ENCODE measurements at places on chromosomes 2 and 18.
A peak's percentile ranks its signal among the peaks of the same experiment; 100 is the strongest.

GRCh38 chr2:43246641-43247040 is 20.2 kb upstream of the ZFP36L2 start:
- DNase-seq, result no peak

- no peak for DNase-seq
Observed at GRCh38 chr2:112798979-112799975, 15.0 kb upstream of the IL1A start.

GRCh38 chr2:222535477-222535876 is 111.1 kb downstream of the SGPP2 start:
- no peak for DNase-seq

GRCh38 chr2:72840066-72840465 is 14.2 kb upstream of the EXOC6B start:
- no peak for DNase-seq

DNA sequence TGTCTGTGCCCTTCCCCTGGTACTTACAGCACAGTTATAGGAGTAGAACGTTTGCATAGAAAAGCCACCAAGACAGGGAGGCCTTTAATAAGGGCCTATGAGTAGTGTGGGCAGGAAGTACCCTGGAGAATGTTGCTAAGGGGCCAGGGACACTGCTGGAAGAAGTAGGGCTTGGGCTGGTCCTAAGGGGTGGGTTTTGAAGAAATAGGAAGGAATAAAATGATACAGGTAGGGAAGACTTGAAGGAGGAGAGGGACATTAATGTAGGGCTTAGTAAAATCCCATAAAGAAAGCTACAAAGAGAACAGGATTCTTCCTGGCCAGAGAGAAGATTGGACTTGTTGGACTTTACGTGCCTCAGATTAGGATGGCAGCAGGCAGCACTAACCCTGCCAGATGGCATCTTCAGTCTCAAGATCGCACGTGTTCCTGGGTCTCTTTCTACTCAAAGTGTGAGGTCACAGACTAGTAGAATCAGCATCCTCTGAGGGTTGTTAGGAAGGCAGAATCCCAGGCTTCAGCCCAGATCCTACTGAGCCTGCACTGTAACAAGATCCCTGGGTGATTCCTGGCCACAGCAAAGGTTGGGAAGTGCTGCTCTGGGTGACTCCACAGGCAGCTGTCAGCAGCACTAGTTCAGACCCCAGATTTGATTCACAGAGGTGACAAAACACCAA is 39.2 kb downstream of the EPAS1 start:
- DNase-seq, result no peak

GRCh38 chr2:116094196-116094595 is 1651.8 kb downstream of the DPP10 start:
- DNase-seq, result no peak

DNA sequence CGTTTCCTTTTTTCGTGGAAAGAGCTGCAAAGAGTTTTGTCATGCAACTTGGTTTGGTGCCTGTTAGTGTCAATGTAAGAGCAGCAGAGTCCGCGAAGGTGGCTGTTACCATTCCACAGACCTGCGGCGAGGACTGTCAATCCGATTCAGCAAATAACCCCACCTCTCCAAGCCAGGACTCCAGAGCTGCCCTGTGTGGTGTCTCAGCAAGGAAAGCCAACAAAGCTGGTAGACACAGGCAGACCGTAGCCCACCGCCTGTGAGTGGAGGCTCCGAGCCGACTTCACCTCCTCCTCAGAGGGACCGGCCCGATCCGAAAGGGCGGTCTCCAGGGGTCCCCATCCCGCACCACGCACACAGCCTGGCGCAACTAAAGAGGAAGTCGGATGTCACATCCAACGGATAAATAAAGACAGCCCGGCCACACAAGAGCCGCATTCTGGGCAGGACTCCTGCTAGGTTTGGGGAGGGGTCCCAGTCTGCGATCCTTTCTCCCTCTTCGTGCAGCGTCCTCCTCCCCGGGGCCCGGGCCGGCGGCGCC is 819 bp downstream of the ANKRD44 start:
- DNase-seq, result peak; percentile 46

Measured in HuH-7 (cell line).